Pericardium fibroblast (primary cell): ENCODE measurements at places on chromosomes 7 and 10. TPM values are rescaled to one million over a fixed set of nuclear protein-coding genes. Genes with fewer than 3 reads are reported as not detected.

Gene OPN4
- total RNA-seq: not detected in 2 replicates

Gene LIPK
- total RNA-seq: not detected in 2 replicates

Gene WDR86
- total RNA-seq: 2.3 and 7.6 TPM in 2 replicates

Gene ELN
- total RNA-seq: 56.1 and 146 TPM in 2 replicates

Gene FXYD4
- total RNA-seq: not detected in 2 replicates

Gene CYP3A4
- total RNA-seq: not detected in 2 replicates

Gene CLRN3
- not detected in 2 replicates for total RNA-seq

Gene WDFY4
- 0.12 TPM in 1 of 2 replicates, not detected in the other for total RNA-seq

Gene PALD1
- 0.12 and 3.7 TPM in 2 replicates for total RNA-seq

Gene PKD2L1
- total RNA-seq: not detected in 2 replicates

Gene TMEM229A
- total RNA-seq: 0.26 and 1.9 TPM in 2 replicates

Gene TPK1
- 4.9 and 5.2 TPM in 2 replicates for total RNA-seq

Gene TUBAL3
- total RNA-seq: not detected in 2 replicates

Gene HSPA14
- total RNA-seq: 8.1 and 10.4 TPM in 2 replicates

Gene LRIT1
- total RNA-seq: not detected in 2 replicates

Gene SNCG
- total RNA-seq: 8.6 and 16.2 TPM in 2 replicates

Gene GIMAP2
- 0.09 and 0.12 TPM in 2 replicates for total RNA-seq
